LHCN-M2 (cell line): ENCODE measurements at places on chromosomes 7 and 10.

DNA sequence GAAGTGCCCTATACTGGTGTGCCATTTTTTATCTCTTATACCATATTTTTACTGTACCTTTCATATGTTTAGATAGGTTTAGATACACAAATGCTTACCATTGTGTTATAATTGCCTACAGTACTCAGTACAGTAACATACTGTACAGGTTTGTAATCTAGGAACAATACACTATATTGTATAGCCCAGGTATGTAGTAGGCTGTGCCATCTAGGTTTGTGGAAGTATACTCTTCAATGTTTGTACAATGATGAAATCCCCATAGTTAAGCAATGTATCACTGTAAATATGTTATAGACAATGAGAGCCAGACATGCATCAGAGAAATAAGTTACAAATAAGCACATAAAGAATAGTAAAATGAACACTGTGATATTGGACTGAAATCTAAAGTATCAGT lies 109.1 kb downstream of the IQUB start:
- DNase-seq = no peak

GRCh38 chr7:151756076-151756731 lies 120.7 kb downstream of the PRKAG2 start:
- DNase-seq = peak; percentile 78

DNA sequence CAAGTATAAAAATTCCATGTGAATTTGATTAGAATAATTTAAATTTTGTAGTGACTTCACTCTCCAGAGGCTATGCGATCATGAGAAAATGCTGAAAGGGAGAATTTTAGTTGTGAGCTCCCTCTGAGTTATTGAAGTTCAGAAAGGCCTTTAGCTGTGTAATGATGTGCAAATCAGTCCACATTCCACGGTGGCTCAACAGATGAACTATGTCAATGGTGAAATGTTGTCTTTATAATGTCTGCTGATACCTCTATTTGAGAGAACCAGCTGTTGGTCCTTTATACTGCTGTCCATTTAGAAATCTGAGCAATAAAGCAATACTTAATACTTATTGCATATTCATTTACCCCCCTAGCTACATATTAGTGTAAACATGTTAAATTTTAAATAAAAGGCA lies 7.1 kb upstream of the ITGB8 start:
- no peak for DNase-seq

GRCh38 chr7:150358988-150359621 lies 9.5 kb upstream of the REPIN1 start:
- DNase-seq = no peak

GRCh38 chr10:102549549-102549948 lies 45.8 kb downstream of the SUFU start:
- peak; percentile 27 for DNase-seq

GRCh38 chr7:127245607-127246006 lies 7.1 kb downstream of the GRM8 start:
- no peak for DNase-seq

DNA sequence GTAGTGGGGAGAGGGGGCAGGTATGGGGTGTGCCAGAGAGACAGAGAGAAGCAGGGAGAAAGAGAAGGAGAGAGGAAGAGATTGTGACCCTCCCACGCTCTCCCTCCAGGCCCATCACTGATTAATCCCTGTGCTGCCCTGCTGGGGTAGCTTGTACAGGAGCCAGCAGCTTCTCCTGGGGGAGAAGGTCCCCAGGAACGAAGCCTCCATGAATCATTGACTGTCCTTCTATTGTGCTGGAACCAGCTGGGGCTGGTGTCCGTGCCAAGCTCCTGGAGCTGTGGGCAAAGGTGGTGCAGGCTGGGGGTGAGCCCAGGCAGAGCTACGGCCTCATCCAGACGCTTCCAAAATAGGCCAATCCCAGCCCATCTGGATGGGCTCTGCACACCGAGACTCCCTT lies 20.9 kb downstream of the AQP1 start:
- no peak for DNase-seq

GRCh38 chr7:125485223-125485622 lies 555.6 kb upstream of the POT1 start:
- DNase-seq = no peak

- DNase-seq = no peak
Measured at GRCh38 chr7:116771640-116772039, 90.7 kb upstream of the CAPZA2 start.

- DNase-seq = peak; percentile 63
Measured at GRCh38 chr7:93015779-93016481, 101.8 kb downstream of the SAMD9 start.

DNA sequence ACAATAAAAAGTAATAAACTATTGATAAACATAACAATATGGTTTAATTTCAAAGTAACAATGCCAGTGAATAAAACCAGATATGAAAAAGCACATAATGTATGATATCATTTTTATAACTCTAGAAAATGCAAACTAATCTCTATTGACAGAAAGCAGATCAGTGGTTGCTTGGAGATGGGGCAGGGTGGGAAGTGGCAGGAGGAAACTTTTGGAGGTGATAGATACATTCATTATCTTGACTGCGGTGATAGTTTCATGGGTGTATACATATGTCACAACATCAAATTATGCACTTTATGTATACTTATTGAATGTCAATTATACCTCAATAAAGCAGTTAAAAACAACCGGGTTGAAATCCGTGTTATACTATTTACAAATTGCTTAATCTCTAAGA lies 16.0 kb upstream of the C1GALT1 start:
- DNase-seq = no peak

GRCh38 chr10:17882557-17882956 lies 69.2 kb upstream of the SLC39A12 start:
- peak; percentile 40 for DNase-seq

DNA sequence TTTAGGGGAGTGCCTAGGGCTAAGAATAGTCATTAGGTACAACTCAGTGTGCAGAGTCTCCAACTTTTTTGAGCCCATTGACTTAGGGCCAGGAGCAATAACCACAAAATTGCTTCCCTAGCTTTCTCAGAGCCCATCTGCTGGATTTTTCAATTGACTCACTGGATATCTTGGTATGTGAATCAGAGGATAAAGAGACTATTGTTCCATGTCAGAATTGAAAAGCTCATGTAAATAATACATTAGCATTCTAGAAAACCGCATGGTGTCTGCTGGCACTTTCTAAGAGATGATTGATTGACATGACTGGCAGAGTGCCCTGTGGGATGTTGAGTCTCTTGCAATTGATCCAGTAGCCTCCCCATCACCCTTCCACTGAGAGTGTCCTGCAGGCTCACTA lies 246.2 kb downstream of the CCDC7 start:
- peak; percentile 97 for DNase-seq

DNA sequence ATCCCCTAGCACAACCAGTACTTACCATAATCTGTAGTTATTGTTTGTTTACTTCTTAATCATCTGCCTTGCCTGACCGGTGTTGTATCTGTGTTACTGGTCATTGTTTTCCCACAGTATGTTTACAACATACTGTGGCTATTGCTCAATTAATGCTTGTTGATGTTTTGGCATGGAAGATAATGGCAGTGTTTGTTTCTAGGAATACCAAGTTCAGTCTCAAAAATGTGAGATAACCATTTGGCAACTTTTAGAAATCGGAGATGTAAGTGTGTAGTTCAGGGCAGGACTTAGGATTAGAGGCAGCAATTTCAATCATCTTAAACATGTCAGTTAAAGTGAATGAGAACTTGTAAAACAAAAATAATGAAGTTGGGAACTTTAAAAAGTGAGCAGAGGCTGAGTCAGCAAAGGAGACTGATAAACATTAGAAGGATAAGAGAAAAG lies 8.2 kb downstream of the MINDY3 start:
- no peak for DNase-seq

- DNase-seq = peak; percentile 23
Measured at GRCh38 chr7:78399033-78399769, 600.6 kb downstream of the PHTF2 start.

DNA sequence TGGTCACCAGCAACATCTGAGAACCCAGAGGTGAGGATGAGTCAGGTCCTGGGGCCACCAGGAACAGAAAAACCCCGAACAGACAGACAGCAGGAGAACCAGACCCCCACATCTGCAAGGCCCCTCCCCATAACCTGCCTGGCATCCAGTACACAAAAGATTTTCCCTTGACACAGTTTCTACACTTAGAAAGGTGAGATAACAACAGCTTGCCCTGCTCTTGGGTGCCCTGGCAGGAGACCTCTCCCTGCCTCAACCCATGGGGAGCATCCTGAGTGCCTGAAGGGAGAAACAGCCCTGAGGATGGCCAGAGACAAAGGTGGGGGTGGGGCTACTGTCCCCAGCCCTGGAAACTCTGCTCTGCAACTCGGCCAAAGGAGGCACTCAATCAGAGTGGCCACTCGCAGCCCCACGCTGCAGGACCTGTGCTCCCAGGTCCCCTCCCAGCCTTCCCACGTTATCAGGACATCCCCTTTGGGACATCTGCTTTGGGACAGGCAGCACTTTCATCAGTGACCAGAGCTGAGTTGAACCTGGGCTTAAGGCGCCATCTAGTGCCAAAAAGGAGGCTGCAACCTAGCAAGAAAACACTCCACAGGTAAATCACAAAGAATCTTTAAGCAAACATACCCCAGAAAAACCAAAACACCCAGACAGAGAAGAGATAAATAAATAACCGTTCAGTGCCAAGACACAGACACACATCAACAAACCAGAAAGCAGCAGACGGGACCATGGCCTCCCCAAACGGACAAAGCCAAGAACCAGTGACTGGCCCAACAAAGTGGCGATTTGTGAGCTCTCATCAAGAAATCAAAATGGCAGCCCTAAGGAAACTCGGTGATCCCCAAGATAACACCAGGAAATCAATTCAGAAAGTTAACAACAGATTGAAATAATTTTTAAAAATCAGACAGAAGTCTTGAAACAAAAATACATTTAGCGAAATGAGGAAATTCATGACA lies 233.7 kb downstream of the PTPRN2 start:
- no peak for DNase-seq

DNA sequence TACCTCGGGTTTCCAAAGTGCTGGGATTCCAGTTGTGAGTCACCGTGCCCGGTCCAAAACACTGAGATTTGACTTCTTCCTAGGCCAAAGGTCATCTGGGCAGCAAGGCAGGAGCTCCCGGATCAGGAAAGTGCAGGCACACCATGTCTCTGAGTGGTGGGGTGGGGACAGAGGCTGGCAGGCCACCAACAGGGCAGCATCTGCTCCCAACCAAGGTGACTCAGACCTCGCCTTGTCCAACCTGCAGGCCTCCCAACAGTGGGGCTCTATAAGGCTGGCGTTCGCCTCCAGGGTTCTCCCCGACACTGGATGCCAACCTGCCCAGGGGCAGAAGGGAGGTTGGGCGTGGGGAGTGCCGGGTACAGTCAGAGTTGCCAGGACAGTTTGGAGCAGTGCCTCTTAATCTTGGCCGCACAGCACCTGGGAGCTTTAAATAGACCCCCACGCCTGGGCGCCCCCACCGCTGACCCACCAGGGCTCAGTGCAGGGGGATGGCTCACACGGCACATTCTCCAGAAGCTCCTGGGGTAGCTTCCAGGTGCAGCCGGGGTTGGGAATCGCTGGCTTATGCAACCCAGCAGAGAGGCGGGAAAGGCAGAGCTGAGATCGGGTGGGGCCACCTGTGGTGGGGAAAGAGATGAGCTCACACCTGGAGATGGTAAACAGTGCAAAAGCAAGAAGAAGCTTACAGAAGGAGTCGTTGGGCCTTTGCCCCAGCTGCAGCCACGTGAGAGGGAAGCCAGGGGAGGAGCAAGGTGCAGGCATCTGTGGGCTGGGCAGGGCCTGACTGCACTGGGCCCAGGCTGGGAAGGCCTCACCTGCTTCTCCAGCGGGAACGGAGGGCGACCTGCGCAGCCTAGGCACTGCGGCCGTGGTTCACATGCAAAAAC lies 10.9 kb downstream of the CALML5 start:
- no peak for DNase-seq

- DNase-seq = no peak
Measured at GRCh38 chr7:75889223-75889825, 10.5 kb downstream of the RHBDD2 start.

- no peak for DNase-seq
Measured at GRCh38 chr7:8387551-8388256, 45.7 kb upstream of the NXPH1 start.

- peak; percentile 53 for DNase-seq
Measured at GRCh38 chr7:30594048-30594539, 584 bp upstream of the GARS1 start.

- DNase-seq = no peak
Measured at GRCh38 chr10:28925121-28925663, 247.9 kb downstream of the BAMBI start.

GRCh38 chr7:28900311-28900710 lies 57.8 kb downstream of the TRIL start:
- DNase-seq = peak; percentile 97

DNA sequence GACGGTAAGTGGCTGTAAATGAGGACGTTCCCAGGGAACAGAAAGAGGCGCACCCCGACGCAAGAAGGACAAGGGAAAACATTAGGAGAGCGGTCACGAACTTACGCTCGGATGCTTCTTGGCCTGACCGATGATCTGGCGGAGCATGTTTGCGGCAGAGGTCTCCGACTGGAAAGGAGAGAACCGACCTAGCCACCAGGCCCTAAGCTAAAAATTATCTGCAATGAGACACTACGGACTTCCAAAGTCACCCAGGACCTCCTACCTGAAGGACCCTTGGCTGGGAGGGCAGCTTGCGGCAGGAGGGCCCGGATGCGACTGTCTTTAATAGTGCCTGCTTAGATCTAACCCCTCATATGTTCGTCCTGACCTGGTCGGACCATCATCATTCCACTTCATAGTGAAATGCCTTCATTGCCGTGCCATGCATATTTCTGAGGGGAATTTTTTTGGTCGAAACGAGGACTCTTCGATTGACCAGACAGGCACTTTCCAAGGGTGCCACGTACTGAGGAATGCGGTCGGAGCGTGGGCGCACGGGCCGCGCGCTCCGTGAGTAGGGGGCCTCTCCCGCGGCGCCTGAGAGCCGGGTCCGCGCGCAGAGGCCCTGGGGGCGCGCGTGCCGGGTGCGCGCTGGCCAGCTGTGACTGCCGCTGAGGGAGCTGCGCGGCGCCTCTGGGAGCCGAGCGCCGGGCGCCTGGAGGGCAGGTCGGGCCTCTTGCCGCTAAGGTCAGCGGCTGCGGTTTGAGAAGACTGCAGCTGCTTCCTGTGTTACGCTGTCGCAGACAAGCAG lies 33.6 kb upstream of the PHF14 start:
- DNase-seq = peak; percentile 96

- DNase-seq = no peak
Measured at GRCh38 chr10:93267521-93267920, 193.8 kb downstream of the CYP26A1 start.

DNA sequence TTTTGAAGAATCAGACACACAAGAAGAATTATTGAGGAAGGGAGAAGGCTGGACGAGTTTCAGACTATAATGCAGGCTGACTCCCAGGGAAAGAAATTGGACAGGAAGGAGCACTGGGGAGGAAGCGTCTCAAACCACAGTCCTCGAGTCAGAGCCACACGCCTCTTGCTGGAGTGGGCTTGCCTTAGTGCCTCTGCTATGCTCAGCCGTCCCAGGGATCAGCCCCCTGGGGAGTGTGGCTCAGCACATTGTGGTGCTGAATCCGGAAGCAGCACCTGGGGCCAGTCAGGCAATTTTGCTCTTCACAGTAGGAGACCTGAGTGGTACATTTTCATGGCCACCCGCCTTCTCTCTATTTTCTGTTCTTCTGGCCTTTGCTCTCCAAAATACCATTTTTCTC lies 67.4 kb upstream of the SLC35G1 start:
- no peak for DNase-seq

- DNase-seq = peak; percentile 14
Measured at GRCh38 chr7:83519240-83519639, 129.7 kb downstream of the SEMA3E start.

- DNase-seq = no peak
Measured at GRCh38 chr7:157684157-157684908, 347.5 kb downstream of the DNAJB6 start.

- DNase-seq = peak; percentile 41
Measured at GRCh38 chr7:4851459-4852422, 10.1 kb downstream of the PAPOLB start.
